ENCODE measurements at places on chromosomes 11 and 22.

- no peak for DNase-seq
These were observed 12.1 kb upstream of the OMP start for GRCh38 chr11:77090373-77091111.

GRCh38 chr11:61949169-61950034 lies 749 bp upstream of the BEST1 start:
- DNase-seq: no peak

DNA sequence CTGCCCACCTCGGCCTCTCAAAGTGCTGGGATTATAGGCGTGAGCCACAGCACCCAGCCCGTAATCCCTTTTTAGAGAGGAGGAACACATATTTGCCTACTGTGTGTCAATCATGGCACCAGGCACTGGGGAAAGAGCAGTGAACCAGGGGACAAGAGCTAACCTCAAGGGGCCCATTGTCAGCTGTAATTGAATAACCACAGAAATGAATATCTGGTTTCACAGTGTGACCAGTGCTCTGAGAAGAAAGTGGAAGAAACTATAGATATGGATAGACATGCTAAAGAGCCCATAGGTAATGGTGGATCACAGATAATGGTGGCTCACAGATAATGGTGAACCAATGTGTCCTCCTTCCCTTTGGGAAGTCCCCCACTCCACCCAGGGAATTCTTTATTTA lies 8.6 kb upstream of the KCTD14 start:
- DNase-seq: no peak

- DNase-seq: no peak
These were observed 255.2 kb downstream of the GRM5 start for GRCh38 chr11:88810420-88811097.

DNA sequence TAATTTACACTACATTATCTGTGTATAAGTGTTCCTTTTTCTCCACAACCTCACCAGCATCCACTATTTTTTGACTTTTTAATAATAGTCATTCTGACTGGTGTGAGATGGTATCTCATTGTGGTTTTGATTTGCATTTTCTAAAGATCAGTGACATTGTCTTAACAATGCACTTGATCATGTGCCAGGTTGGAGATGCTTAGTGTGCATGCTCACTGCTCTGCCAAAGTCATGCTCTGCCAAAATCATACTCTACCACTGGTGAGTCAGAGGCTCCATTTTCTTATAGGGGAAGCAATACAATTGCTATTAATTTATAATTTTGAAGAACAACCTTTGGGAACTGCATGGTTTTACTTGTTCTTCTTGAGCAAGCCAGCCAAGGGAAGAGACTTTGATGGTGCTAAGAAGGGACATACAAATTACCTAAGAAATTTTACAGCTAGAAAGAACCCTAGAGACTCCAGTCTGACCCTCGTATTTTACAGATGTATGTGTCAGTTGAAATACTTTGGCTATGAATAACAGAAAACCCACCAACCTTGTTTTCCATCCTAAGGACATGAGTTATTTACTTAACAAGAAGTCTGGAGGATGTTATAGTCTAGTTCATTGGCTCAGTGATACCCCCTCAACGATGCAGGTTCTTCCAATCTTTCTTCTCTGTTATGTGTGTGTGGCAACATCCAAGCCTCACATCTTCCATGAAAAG lies 368.9 kb downstream of the DDX10 start:
- DNase-seq: no peak

All from CD4-positive, alpha-beta T cell treated with Interleukin-2 at 100 ng/mL for 4 hours (primary cell).